CD8-positive, alpha-beta memory T cell (primary cell): ENCODE measurements at places on chromosomes 11 and 22. TPM values are rescaled to one million over a fixed set of nuclear protein-coding genes. Genes with fewer than 3 reads are reported as not detected.

GRCh38 chr11:132116516-132116915 is 746.1 kb downstream of the NTM start:
- no peak for DNase-seq

DNA sequence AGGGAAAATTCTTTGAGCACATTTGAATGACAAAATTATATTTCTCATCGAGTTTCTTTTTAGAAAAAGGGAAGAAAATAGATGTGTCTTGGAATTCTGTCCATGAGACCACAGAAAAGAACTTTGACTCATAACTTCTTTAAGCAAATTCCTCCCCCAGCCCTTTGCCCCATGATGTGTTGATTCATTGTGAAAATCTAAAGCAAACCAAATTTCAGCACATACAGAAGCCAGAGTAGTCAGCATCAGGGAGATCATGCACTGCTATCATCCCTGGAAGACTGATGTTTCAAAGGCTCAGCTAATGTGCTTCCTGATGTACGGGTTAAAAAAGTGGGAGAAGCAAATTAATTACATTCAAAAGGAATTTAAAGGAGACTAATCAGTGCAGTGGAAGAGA is 159.7 kb downstream of the FAT3 start:
- DNase-seq = no peak

DNA sequence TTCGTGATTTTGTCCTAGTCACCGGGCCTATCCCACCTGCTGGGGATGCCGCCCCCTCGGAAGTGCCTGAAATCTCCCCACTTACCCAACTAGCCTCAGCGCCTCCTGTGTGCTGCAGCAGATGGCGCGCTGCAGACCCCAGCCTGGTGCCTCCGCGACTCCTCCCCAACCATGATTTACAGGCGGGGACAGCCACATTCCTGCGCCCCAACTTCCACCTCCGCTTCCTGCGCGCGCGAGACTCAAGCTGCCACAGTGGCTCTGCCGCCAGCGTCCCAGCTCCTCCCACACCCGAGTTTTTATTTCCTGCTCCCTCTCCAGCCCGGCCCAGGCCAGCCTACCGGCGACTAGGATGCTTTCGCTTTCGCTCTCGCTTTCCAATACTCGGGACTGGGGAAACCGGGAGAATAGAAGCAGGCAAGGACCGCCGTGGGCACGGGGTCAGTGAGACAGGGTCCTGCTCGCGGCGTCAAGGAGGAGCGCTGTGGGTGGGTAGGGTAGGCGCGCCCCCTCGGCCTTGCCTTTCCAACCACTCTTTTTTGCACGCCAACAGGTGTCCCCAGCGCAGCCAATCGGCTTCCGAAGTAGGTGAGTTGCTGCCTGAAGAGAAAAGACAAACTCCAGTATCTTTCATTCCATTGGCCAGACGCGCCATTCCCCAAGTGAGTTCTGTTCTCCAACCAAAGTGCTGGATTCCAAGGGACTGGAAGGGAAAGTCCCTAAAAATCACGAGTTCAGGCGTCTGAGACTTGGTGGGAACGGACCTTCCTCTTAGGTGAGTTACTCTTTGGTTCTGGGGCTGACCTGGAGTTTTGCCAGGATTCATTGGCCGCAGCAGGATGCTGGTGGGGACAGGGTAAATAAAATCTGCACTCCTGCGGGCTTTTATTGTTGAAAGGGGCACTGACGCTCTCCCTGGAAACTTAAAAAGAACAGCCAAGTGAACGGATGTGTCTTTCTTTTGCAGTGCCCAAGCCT is at the start of gene FAM111A:
Gene FAM111A, plus strand, starts transcription at position 327 of the 978 bp plus-strand sequence. CDS start 6,017 bp downstream, outside the sequence.
- DNase-seq = peak; percentile 85

DNA sequence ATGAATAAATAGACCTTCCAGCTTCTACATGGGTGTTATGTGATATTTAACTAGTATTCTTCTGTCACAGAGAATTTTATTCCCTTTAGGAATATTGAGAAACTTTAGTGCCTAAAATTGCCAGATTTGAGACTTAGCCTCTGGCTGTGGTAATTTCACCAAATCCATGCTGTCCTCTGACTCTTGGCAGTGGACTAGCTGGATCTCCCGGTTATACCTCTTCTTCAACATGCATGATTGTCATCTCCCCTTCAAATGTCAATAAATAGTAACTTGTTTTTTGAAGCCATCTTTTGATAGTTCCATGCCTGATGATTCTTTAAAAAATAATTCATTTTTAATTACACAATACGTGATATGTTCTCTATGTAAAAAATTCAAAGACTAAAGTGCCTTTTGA is 8.4 kb downstream of the AQP11 start:
- no peak for DNase-seq

DNA sequence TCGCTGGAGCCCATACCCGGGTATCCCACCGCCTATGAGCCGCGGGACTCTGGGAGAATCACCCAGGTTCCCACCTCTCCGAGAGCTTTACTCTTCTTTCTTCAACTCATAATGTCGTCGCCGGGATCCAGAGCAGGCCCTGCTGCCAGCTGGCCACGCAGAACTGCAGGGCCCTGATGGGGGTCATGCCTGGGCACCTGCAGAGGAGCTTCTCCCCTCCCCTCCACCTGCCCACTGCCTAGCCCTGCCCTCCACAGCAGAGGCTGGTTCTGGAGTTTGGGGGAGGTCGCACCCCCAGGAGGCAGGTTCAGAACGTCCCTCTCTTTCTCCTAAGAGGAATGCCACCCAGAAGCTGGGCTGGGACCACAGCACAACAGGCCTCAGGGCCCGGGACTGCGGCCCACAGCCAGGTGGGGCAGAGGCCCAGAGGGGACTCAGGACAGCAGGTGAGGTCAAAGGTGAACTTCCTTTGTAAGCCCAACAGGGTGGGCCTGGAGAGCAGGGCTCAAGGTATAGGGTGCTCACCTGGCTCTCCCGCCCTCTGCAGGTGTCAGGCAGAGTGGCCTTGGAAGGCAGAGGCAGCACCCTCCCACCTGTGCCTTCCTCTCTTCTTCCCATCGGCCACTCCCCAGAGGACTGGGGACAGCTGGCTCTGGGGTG is 1.9 kb downstream of the SLC25A45 start:
- no peak for DNase-seq

GRCh38 chr11:47723041-47723440 is 7.9 kb upstream of the AGBL2 start:
- no peak for DNase-seq

- no peak for DNase-seq
These were observed 3.4 kb upstream of the SLC25A1 start for GRCh38 chr22:19181786-19182471.

DNA sequence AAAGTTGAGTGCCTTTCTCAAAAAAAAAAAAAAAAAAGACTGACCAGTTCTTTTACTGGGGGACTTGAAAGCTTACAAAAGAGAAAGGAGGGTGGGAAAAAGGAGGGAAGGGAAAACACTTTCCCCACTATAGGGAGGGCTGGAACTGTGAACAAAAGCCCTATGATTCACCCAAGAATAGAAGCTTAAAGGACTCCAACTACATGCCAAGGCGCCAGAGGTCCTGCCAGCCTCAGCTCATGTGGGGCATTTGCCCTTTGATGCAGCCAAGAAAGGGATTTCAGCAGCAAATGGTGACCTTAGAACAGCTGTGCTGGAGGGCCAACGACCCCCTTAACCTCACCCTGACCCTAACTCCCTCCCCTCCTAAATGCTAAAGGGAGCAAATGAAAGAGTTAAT is 160.0 kb downstream of the NTM start:
- DNase-seq = no peak

- DNase-seq = no peak
These were observed 49.8 kb downstream of the CDKN1C start for GRCh38 chr11:2835751-2836150.

- no peak for DNase-seq
These were observed 1.7 kb downstream of the TSPAN18 start for GRCh38 chr11:44728491-44728910.

- no peak for DNase-seq
These were observed 8.1 kb upstream of the ANO3 start for GRCh38 chr11:26323837-26324236.

GRCh38 chr11:75706260-75706729 is 11.3 kb upstream of the MOGAT2 start:
- peak; percentile 43 for DNase-seq

GRCh38 chr11:115164774-115165173 is 339.4 kb downstream of the CADM1 start:
- DNase-seq = no peak

DNA sequence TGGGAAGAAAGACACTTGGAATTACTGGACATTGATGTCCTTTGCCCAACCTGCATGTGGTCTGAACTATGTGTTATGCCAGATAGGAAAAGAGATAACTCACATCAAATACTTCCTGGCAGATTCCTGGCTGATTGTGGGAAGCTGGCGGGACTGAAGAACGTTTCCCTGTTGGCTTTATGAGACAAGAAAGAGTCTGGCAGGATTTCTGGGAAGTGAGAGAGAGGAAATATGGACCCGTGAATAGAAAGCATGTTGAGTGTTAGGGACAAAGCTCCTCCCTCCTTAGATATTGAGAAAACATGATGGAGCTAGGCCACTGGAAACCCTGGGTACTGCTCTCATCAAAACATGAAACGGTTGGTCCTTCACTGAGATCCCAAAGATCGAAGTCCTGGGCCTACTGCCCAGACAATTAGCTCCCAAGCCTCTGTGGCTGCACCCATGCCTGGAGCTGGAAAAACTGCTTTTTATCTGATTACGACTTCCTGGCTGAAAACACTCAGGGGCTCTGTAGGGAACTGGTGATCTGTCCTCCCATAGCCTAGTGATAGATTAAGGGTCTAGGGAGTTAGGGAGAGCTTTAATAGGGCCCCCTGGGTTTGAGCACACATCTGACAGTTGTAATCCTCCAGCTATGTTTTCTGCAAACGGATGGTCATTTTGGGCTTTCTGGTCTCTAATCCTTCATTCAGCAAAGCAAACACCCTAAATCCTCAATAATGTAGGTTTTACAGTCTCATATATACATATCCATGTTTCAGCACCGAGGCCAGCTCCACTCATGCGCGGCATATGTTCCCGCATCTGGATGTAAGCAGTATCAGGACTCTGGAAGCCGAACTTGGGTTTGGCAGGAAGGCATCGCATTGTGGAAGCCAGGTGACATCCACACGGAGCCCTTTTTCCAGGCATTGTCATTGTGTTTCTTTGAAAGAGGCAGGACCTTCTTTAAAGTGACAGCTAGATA is 6.1 kb upstream of the B3GAT1 start:
- DNase-seq = no peak

GRCh38 chr22:26985931-26986782 is 328.8 kb downstream of the MIAT start:
- DNase-seq = no peak

DNA sequence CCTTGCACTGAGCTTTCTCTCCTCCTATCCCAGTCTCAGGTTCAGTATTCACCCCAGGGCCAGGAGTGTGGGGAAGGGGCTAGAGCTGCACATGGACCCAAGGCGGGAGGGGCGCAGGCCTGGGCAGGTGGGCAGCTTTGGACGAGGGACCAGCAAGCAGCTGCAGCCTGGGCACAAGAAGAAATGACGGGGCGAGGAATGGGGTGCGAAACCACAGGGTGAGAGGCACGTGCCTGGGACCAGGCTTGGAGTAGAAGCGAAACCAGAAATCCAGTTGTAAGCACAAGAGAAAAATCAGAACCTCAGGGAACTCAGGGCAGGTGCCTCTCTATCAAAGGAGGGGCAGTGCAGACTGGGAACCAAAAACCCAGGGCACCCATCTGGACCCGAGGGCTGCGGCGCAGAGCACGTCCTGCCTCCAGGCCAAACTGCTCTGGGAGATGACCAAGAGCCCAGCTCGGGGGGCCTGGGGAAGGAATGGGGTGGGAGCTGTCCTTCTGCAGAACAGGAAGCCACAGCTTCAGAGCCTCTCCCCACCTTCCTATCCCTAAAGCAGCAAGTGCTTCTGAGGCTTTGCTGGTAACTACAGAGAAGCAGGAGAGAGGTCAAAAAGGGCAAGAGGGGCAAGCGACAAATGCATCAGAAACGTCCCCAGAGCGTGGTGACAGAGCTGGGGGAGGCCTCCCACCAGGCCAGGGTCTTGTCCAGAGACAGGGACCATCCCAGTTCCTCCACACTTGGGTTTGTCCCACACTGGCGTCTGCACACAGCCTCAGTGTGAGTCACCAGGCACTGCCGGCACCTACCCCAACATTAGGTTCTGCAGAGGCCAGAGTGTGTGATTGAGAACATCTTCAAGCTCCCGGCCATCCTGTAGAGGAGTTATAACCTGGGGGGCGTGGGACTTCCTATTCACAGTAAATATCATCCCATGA is 18.3 kb upstream of the TMPRSS4 start:
- DNase-seq = no peak

GRCh38 chr11:61598374-61598773 is 17.5 kb upstream of the SYT7 start:
- DNase-seq = no peak

GRCh38 chr11:34642873-34643272 is 22.0 kb downstream of the EHF start:
- DNase-seq = no peak

DNA sequence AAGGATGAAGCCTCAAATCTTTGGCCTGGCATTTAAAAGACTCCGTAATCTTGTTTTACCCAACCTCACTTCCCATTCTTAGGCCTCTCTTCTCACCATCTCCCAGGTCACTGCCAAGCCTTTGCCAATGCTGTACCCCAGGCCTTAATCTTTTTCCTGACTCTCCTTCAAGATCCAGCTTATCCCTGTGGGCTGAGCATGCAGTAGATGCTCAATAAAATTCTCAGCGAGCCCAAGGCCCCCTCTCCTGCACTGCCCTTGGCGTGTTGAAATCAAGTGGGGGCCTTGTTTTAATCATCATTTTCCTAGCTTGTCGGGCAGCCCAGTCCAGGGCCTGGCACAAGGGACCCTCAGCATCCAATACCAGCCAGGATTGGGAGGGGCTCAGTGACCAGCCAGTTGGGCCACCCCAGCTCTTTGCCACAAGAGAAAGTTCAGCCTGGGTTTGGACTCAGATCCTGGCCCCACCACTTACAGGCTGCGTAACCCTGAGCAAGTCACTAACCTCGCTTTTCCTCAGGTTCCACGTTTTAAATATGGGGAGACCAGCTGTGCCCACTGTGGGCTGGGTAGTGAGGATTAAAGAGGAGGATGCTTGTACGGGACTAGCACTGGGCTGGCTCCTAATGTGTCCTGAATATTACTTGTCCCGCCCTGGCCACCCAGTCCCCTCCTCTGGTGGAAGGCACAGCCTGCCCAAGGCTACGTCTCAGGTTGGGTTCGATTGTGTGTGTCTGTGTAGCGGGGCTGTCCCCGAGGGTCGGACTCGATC is 943 bp upstream of the YWHAH start:
- DNase-seq = no peak

GRCh38 chr22:45877036-45877380 is 100.0 kb downstream of the WNT7B start:
- DNase-seq = no peak

- DNase-seq = no peak
These were observed 3.4 kb downstream of the ABCC8 start for GRCh38 chr11:17473071-17473744.

The SLC22A25 gene
- total RNA-seq = not detected

The MS4A6E gene
- not detected for total RNA-seq

The ZNF280B gene
- 3.2 TPM for total RNA-seq

The SAA4 gene
- total RNA-seq = not detected

The NOX4 gene
- total RNA-seq = not detected

The GP1BB gene
- not detected for total RNA-seq

The OVCH2 gene
- total RNA-seq = not detected

The LRRC51 gene
- 8.9 TPM for total RNA-seq

The CCDC89 gene
- total RNA-seq = 0.22 TPM

The PTGDR2 gene
- 0.42 TPM for total RNA-seq
